ENCODE measurements at places on chromosomes 6 and 20.

DNA sequence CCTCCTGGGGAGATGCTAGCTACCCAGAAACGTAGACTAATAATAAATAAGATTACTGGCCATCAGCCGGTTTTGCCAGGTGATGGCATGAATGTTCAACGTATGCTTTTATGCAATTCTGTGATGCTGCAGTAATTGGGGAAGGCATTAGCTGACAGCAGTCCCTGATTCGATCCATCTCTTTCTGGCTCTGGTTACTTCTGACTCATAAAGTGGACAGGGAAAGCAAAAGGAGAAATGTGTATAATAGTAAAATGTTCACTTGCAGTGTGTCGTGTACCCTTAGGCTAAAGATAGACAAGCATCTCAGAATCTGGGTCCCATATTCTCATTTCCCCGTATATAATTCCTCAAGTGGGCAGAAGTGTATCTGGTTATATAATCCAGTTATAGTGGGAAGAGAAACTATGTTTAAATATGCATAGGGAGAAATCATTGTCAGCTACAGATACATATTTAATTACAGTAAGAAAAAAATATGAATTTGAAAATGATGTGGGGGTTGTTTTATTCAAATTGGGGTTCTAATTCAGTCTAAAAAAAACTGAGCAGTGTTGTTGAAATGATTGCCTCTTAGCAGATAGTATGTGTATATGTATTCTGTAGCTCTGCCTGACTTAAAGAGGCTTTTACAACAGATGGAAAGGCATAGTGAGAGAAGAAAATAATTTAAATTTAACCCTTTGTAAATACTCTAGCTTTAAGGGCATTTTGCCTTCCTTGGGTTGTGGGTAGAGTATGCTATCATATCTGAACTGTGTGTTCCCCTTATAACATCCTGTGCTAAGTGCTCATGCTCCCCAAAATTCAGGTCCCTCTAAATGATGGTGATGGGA lies 40.6 kb downstream of the DOK5 start:
- no peak for DNase-seq

DNA sequence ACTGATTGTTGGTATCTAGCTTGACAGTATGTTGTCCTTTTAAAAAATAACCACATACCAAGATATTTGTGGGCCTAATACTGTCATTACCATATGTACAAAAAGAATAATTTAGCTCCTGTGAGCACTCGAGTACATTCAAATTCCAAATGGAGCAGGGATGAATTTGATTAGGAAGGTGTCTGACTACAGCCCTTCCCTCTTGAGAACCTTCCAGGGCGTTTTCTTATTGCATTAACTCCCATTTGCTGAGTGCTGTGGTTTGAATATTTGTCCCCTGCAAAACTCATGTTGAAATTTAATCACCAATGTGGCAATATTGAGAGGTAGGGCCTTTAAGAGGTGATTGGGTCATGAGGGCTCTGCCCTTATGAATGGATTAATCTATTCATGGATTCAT lies 76.9 kb upstream of the RALY start:
- DNase-seq, result no peak

- no peak for DNase-seq
Measured at GRCh38 chr20:33093074-33093473, 13.6 kb downstream of the BPIFB4 start.

DNA sequence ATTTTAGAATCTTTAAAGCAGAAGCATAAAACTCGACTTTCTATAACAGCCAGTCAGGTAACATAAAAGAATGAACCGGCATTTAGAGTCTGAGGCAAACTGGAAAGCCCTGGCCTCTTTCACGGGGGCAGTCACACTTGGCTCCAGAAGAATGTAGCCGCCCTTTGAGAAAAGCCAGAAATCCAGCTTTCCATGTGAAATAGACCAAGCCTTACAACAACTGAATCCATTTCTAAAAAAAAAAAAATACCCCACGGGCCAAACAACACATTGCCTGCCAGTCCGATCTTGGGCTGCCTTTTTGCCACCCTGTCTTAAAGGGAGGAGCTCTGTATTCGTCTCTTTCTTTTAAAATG lies 252.9 kb upstream of the TAB2 start:
- DNase-seq, result no peak

DNA sequence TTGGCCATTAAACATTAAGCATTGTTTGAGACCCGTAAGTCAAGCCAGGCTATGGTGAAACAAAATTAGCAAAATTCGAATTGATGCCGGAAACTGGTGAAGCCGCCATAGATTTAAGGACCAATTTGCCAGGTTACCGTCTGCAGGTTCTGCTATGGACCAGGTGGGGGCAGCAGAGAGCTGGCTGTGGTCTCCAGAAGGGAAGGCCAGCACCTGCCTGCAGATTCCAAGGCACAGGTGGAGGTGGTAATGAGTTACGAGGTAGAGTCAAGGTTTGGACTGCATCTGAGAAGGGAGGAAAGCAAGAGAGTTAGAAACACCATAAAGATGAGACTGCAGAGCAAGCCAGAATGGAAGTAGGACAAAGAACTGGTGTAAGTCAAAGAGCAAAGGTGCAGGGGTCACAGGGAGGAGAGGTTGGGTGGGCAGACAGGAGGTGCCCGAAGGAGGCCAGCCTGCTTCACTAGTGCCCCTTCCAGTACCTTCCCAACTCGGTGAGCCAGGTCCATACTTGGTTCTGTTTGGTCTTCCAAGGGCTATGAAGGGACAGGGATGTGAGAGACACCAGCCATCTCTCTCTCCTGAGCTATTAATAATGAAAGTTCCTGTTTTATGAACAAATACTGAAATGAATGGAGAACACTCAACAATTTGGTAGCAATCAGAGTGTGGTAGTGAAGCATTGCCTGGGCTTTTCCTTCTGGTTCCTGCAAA lies 131.6 kb upstream of the ESR1 start:
- DNase-seq, result peak; percentile 30

DNA sequence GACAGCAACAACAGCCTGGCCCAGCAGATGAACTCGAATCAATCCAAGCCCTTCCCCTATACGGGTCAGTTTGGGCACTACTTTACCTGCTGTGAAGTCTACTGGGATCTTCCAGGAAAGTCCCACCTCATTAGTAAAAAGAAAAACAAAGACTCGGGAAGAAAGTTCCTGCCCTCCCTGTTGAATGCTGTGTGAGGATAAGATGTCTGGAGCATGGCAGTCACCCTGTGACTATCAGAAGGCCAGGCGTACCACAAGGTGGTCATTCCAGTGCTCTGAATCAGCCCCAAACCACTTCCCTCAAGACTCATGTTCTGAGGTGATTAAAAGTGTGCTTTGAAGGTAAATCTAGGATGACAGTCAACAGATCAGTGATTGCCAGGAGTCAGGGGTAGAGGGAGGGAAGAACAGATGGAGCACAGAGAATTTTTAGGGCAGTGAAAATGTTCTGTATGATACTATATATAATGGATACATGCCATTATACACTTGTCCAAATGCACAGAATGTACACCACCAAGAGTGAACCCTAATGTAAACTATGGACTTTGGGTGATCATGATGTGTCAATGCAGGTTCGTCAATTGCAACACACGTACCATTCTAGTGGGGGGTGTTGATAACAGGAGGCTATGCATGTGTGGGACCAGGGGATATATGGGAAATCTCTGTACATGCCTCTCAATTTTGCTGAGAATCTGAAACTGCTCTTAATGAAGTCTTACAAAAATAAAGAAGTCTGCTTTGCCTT lies 14.7 kb downstream of the FKBP1A start:
- peak; percentile 63 for DNase-seq

- peak; percentile 54 for DNase-seq
Measured at GRCh38 chr6:152301021-152301764, 336.0 kb downstream of the SYNE1 start.

- peak; percentile 57 for DNase-seq
Measured at GRCh38 chr6:151784441-151785214, 22.9 kb upstream of the ESR1 start.

DNA sequence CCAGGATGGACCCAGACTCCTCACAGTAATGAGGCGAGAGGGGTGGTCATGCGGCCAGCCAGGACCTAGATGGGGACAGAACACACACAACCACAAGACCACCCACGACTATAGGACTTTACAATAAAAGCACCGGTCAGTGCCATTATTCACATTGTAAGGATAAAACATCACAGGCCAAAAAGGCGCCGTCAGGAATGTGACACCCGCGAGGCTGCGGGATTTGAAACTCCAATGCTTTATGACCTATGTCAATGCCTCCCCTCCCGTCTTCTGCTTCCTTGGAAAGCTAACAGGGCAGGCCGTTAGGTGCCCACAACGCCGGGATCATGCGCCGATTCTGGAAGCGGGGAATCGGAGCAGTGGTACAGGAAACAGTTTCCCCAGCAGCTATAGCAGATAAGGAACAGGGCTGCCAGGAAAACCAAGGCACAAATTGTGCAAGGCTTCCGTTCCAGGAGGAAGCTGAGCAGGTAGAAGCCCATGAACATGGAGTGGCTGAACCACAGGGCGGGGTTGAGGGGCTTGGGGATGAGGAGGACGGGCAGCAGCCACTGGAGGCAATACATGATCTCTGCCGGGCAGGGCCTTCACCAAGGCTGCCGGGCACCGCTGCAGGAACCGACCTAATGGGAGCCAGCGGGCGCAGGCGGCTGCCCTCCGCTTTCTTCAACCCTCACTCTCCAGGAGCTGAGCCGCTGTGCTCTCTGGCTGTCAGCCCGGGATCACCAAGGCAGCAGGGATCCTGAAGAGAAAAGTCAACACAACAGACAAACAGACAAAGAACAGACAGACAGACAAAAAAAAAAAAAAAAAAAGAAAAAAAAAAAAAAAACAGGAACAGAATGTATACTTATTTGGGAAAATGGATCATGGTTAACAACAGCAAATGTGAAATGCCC lies 2.2 kb upstream of the NNAT start:
- no peak for DNase-seq

GRCh38 chr20:57705127-57705899 lies 4.5 kb downstream of the PMEPA1 start:
- DNase-seq, result no peak

GRCh38 chr20:32387252-32387651 lies 29.1 kb downstream of the ASXL1 start:
- DNase-seq, result peak; percentile 26

GRCh38 chr6:146923205-146923833 lies 280.9 kb upstream of the STXBP5 start:
- DNase-seq, result no peak

- DNase-seq, result no peak
Measured at GRCh38 chr20:50269091-50270033, 78.7 kb downstream of the CEBPB start.

- no peak for DNase-seq
Measured at GRCh38 chr6:106823732-106824351, 150.7 kb downstream of the CD24 start.

- DNase-seq, result no peak
Measured at GRCh38 chr20:23136893-23137745, 51.0 kb upstream of the CD93 start.

DNA sequence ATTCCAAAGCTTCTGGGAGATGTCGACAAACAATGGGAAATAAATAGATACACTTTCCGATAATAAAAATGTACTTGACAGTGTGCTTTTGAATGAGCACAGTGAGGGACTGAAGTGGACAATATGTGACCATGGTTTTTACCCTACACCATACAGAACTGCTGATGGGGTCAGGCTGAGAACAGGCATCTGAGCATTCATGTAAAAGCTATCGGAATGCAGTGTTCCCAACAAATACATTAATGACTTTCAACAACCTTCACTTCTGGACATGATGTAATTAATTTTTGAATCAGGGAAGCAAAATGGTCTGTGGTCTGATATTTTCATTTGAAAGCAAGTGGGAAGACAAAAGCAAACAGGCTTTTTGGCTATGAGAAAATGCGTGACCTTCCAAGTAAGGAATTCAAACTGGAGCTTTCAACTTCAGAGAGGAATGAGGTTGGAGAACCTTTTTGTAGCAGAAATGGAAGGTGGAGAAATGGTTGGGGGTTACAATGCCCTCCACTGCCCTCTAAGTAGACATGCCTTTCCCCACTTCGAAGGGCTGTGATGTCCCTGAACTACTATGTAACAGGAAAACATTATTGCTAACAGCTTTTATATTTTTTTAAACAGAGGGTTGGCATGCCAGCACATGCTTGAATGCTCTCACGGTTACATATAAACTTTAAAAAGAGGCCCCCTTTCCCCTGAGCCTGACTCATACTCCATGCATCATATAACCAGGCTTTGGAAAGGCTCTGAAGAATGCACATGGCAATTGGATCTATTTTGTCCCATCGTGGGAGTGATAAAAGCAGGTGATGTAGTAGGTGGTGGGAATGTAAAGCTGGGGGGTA lies 203.5 kb upstream of the CITED2 start:
- peak; percentile 93 for DNase-seq

GRCh38 chr6:82227770-82228169 lies 19.8 kb downstream of the IBTK start:
- no peak for DNase-seq

DNA sequence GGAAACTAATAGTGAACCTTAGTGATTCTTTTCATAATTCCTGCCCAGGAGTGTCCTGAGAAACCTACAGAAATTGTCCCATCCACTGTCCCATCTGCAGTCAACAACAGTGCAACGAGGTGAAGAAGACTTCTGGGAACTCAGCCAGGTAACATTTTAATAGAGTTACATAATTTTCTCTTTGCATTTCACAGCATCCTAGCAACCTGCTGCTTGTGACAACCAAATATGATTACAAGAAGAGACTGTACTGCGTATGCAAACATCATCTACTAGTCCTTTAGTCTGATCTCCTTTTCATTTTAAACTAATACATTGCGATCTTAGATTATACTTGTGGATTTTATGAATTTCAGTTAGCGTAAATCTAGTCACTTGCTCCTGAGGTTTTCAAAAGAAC lies 951.6 kb downstream of the TFAP2A start:
- no peak for DNase-seq

DNA sequence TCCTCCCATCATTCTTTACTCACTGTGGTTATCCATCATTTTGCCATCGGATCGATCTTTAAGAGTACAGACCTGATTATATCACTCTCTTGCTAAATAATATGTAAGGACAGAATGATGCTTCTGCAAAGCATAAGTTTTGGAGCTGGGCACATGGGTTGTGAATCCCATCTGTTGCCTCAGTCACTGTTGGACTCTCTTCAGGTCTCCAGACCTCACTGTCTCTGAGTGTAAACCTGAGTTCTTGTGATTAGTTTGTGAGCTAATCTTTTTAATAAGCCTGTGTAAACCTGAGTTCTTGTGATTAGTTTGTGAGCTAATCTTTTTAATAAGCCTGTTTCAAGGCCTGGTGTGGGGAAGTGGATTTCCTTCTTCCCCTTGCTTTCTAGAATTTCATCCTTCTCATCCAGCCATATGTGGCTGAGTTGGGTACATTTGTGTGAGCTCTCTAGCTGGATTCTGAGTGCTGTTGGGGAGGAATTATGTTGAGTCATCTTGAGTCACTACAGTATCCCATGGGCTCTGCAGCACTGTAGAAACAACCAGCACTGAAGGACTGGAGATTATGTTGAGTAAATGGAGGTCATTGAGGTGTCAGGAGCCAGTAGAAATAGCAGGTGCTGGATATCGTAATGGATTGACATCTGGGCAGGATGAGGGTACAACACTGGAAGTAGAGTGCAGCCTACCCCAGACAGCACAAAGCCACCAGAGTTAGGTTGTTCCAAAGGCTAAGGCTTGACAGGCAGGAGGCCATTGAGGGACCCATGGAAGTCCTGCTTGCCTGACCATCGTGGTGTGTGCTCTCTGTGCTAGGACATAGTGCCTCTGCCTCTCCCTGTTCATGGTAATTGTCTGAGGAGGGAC lies 52.4 kb downstream of the SCAND1 start:
- DNase-seq, result peak; percentile 95
